Foreskin keratinocyte (primary cell): ENCODE measurements at places on chromosomes 6 and 20.

DNA sequence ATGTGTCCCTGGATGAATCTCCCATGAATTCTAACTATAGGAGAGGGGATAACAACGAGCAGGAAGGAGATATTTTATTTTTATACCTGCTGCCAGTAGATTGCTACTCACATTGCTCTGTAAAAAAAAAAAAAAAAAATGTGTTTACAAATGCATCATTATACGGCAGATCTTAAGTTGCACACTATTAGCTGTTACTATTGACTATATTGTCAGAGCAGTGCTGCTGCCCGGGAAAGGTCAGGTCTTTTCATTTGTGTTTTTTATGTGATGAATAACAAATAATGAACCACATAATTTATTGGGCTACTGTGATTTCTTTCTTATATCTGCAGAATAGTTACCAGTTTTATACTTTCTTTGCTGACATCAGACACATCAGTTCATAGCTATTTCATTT lies 393.3 kb downstream of the C6orf118 start:
- no peak for DNase-seq

GRCh38 chr6:155770313-155770712 lies 314.7 kb upstream of the NOX3 start:
- DNase-seq = no peak

GRCh38 chr6:43444582-43444981 lies 10.8 kb downstream of the DLK2 start:
- DNase-seq = no peak

DNA sequence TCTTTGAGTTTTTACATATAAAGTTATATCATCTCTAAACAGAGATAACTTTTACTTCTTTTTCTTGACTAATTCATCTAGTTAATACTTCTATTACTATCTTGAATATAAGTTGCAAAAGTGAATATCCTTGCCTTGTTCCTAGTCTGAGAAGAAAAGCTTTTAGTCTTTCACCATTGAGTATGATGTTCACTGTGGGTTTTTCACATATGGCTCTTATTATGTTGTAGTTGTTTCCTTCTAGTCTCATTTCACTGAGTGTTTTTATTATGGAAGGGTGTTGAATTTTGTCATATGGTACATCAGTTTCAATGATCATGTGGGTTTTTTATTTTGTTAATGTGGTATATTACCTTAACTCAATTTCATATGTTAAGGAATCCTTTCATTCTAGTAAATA lies 488.3 kb downstream of the COL12A1 start:
- DNase-seq = no peak

- DNase-seq = peak; percentile 50
Observed at GRCh38 chr6:90087106-90087833, 193.0 kb downstream of the GJA10 start.

GRCh38 chr20:35296101-35296554 lies 3.9 kb upstream of the FAM83C start:
- no peak for DNase-seq
